ENCODE measurements at places on chromosomes 4 and X. TPM values are rescaled to one million over a fixed set of nuclear protein-coding genes. Genes with fewer than 3 reads are reported as not detected.

Gene CDX4
- not detected for total RNA-seq

- DNase-seq: peak; percentile 49
Observed at GRCh38 chr4:140659943-140660700, 91.4 kb upstream of the UCP1 start.

- DNase-seq: no peak
Observed at GRCh38 chr4:89352541-89352940, 44.9 kb upstream of the GPRIN3 start.

DNA sequence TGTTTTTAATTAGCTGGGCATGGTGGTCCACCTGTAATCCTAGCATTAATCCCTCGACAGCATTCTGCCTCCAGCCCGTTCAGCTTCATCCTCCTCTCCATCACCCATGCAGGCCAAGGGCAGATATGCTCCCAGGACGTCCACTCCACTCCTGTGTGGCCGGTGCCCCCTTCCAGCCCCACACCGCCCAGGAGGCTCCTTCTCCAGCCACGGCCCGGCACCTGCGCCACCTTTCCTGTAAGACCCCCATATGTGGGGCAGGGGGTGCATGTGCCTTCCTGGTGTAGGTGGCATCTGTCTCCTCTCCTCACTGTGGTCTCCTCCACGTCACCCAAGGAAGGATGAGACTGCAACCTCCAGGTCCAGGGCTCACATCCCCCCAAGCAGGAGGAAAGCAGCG lies 57.0 kb upstream of the MXD4 start:
- DNase-seq: no peak

GRCh38 chrX:107721318-107721717 lies 54.3 kb downstream of the TSC22D3 start:
- DNase-seq: no peak

DNA sequence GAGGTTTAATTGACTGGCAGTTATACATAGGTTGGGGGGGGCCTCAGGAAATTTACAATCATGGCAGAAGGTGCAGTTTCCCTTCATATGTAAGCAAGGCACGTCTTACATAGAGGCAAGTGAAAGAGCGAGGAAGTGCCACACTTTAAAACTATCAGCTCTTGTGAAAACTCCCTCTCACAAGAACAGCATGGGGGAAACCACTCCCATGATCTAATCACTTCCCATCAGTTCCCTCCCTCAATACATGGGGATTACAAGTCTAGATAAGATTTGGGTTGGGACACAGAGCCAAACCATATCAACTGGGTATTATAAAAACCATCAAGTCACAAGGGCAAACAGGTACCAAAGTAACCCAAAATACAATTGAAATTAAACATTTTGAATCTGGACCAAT lies 182.0 kb upstream of the FAT4 start:
- DNase-seq: no peak

GRCh38 chrX:24479924-24480323 lies 14.8 kb downstream of the PDK3 start:
- DNase-seq: peak; percentile 14

GRCh38 chrX:53071604-53072417 lies 10.4 kb upstream of the TSPYL2 start:
- peak; percentile 48 for DNase-seq

DNA sequence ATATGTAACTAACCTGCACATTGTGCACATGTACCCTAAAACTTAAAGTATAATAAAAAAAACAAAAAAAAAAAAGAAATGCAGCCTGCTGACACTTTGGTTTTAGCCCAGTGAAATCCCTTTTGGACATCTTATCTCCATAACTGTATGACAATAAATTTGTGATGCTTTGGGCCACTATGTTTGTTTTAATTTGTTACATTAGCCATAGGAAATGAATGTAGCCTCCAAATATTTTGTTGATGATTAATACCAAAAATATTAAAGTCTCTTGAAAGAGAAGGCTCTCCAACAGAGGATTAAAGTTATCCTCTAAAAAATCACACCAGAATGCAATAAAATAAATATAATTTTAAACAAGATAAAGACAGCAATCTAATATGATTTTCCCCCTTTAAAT lies 852.7 kb upstream of the SLIT2 start:
- DNase-seq: no peak

DNA sequence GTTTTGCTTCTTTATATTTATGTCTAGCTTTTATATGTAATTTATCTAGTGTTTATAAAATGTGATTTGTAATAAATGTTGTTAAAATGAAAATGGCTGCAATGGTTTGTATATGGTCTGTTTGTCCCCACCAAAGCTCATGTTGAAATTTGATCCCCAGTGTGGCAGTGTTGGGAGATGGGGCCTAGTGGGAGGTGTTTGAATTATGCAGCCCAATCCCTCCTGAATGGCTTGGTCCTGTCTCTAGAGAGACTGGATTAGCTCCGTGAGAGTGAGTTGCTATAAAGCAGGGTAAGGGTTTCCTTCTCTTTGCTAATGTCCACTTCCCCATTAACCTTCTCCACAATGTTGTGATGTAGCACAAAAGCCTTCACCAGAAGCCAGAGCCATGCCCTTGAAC lies 30.0 kb upstream of the JADE3 start:
- DNase-seq: no peak

DNA sequence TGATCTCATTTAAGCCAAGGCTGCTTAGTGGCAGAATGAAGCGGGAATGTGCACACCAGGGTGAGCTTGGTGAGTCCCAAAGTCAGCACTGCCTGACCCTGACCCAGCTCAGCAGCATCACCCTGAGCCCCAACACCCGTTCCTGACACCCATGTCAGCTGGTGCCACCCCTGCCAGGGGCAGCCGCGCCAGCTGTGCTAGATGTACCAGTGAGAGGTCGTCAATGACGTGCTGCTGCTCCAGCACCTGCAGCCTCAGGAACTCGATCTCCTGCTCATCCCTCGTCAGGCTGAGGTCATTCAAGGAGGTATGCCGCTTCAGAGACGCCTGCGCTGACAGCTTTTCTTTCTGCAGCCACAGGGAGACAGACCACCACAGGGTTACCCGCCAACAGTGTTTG lies 61.7 kb upstream of the C4orf50 start:
- no peak for DNase-seq

DNA sequence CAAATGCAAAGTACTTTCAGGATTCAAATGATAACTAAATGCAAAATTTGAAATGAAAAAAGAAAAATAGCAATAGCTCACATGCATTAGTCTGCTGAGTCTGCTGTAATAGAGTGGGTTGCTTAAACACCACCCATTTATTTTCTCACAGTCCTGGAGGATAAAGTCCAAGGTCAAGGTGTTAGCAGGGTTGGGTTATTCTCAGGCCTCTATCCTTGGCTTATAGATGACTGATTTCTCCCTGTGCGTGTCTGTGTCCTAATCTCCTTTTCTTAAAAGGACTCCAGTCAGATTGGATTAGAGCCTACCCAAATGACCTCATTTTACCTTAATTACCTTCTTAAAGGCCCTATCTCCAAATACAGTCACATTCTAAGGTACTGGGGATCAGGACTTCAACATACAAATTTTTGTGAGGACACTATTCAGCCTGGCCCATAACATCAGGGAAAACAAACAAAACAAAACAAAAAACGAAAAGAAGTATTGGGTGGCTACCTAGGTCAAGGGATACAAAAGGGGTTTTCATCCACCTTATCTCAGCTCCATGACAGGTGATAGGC lies 6.3 kb upstream of the TBL1X start:
- DNase-seq: no peak

DNA sequence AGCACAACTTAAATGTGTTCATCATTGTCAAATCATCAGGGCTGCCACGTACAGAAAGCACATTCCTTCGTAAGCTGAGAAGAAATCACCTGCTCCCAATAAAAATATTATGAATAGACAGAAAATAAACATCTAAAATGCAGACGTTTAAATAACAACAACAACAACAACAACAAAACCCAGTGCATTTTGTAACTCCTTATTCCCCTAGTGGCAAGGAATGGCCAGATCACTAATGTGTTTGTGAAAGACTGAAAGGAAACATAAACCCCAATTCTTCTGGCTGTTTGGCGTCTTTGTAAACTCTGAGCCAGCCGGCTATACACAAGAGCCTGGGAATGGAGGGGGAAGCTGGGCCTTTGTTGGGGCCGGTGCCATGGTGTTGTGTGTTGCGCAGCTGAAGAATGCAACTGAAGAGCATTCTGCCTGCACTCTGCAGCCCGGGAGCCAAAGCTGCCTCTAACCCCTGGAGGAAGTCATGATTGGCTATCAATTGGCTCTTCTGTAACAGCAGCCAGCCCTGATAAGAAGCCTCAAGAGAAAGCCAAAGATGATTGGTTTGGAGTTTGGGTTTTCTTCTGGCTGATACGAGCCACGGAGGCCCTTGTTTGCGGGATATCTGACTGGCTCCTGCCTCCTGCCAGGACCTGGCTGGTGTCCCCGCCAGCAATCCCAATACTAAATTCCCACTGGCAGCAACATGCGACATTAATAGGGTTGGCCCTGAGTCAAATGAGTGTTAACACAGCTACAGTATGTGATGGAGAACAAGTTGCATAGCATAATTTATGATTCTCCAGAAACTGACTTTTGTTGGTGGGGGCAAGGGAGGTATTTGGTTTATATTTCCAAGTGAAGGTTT lies 89.7 kb upstream of the TFDP3 start:
- no peak for DNase-seq

- peak; percentile 15 for DNase-seq
Observed at GRCh38 chrX:147322496-147322895, 508.0 kb upstream of the CXorf51A start.

- no peak for DNase-seq
Observed at GRCh38 chrX:40061871-40062524, 35.8 kb downstream of the BCOR start.

- no peak for DNase-seq
Observed at GRCh38 chrX:101191217-101191750, 28.3 kb upstream of the DRP2 start.

Data from renal cortical epithelial cell (primary cell).